ENCODE measurements at places on chromosomes 2 and 18. TPM values are rescaled to one million over a fixed set of nuclear protein-coding genes. Genes with fewer than 3 reads are reported as not detected.

The UGT1A10 gene
- total RNA-seq, result not detected

The ANKRD36C gene
- 38.2 TPM for total RNA-seq

The L3MBTL4 gene
- total RNA-seq, result 5.7 TPM

GRCh38 chr2:204722207-204722606, 176.9 kb downstream of the PARD3B start:
- H3K27ac ChIP-seq, result no peak overlapping the region
- H3K4me1 ChIP-seq, result no peaks in the 10 kb centered on the region
- no peaks in the 10 kb centered on the region for H3K36me3 ChIP-seq

DNA sequence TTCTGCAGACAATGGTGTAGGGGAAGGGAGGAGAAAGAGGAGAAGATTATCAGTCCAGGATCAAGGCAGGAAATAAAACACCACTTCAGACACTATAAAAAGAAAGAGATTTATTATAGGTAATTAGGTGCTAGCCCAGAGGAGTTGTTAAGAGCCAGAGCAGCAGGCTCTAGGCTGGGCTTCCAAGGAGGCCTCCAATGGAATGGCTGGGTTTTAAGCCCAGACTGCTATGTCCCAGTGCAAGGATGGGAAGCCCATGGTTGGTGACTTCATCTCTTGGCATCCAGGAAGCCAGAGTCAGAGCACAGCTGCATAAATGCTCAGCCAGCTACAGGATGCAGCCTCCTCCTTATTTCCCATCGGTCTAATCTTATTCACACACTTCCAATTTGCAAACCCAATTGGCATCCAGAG, 95.6 kb downstream of the LAMA3 start:
- no peak overlapping the region for H3K4me3 ChIP-seq
- no peaks in the 10 kb centered on the region for H3K36me3 ChIP-seq

Data from sigmoid colon (tissue), 7 donors.